ENCODE measurements at places on chromosomes 1 and 21.

DNA sequence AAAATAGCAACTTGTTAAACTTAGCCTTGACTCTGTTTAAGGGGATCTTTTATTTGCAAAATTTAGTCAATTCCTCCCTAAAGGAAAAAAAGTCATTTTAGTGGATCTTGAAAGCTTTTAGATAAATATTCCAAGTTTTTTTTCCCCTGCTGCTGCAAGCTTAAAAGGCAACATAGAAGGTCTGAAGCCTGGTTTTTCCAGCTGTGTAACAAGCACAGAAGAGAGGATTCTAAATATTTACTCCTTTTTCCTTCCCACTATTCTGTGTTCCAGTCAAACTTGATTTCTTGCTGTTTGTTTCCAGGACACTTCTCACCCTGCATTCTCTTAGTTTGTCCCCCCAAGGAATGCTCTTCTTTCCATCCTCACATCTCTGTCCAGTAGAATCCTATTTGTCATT is 86.7 kb downstream of the NFIA start:
- DNase-seq = no peak

GRCh38 chr1:234525099-234525799 is 46.3 kb upstream of the TARBP1 start:
- DNase-seq = no peak

DNA sequence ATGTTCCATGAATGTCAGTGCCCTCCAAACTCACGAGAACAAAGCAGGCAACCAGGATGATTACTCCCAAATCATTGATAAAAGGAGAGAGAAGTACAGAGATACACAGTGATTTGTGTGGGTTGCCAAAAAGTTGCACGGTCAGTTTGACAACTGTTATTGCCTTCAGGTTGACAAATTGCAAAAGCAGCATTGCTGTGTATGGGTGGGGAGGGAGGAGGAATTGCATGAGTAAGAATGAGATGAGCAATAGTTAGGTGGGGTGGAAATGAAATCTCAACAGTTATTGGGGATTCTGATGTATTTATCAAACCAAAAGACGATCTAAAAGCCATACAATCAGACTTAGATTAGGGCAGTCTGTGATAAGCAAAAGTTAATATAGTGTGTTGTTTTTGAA is 93.7 kb downstream of the NTMT2 start:
- DNase-seq = no peak

- DNase-seq = no peak
Observed at GRCh38 chr1:85295006-85295431, 18.6 kb upstream of the BCL10 start.
